ENCODE measurements at places on chromosomes 6 and 20. TPM values are rescaled to one million over a fixed set of nuclear protein-coding genes. Genes with fewer than 3 reads are reported as not detected.

- DNase-seq, result no peak
Measured at GRCh38 chr6:52328303-52328662, 33.7 kb upstream of the PAQR8 start.

DNA sequence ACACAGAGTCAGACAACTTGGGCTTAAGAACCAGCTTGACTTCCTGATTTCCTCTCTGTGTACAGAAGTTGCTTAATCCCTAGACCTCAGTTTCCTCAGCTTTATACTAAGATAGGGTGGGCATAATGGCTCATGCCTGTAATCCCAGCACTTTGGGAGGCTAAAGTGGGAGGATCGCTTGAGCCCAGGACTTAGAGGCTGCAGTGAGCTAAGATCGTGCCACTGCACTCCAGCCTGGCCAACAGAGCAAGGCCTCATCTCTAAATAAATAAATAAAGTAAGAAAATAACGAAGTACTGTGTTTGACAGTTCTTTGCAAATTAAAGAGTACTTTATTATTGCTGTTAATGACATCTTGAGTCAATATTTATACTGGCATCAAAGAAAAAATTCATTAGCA lies 41.7 kb downstream of the CNKSR3 start:
- DNase-seq, result no peak

DNA sequence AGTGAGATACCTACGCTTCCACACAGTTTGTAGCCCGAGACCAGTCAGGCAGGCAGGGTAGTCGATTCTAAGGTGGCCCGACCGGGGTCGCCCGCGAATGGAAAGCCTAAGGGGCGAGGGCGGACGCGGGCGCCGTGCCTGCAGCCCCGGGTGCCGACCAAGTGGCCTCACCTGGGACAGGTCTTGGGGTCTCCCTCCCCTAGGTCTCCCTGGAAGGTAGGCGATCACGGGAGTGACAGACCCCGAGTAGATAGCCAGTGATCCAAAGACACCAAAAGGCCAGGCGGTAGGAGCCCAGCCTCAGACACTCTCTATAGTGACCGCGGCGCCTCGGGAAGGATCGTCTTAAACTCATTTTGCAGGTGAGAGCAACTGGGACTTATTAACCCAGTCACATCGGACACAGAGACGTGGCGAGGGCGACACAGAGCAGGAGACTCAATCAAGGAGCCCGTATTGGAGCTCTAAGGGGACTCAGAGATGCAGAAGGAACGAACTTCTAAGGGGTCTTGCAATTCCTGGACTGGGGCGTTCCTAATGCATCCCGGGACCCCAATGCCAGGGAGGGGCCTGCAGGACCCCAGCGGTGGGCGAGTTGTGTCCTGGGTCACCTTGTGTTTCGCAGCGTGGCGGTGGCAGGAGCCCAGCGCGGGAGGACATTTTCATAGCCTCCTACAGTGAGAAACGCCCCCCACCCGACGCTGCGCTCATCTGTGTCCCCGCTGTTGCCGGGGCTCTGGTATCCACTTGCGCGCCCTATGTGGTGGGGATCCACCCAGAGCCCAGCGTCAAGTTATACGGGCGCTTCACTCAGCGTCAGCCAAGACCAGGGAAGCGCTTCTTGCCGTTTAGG lies 2.1 kb upstream of the VSX1 start:
- DNase-seq, result peak; percentile 50

- no peak for DNase-seq
Measured at GRCh38 chr6:42354702-42355101, 97.0 kb downstream of the TRERF1 start.

Gene LAMA4
- total RNA-seq, result 85.6 TPM

GRCh38 chr20:20051767-20052073 lies 546 bp downstream of the CRNKL1 start:
- DNase-seq, result no peak

Gene AIF1
- total RNA-seq, result not detected
